ENCODE measurements at places on chromosomes 11 and 22. TPM values are rescaled to one million over a fixed set of nuclear protein-coding genes. Genes with fewer than 3 reads are reported as not detected.

DNA sequence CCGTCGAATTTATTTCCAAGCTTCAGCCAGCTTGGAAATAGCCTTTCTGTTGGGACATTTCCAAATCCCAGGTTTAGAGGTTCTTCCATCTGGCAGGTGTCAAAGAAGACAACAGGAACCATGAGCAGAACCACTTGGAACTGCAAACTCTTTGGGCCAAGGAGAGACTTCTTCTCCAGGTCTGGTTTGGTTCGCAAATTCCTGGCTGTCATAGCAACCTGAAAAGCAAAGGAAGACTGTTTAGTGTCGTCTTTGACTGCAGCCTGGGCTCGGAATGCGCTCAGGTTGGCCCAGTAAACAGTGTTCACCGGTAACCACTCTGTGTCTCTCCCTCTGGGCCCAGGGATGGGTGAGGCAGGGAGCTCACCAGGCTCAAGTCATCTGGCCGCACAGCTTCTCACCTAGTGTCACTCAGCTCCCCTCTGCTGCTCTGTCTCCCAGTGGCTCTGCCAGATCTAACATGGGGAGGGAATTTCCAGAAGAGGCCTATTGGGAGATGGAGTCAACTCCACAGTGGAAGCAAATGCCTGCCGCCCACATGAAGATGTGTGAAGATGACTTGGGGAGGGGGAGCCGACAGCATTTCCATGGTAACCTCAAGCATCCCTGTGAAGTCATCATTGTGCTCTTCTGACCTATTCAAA, 11.9 kb upstream of the CLMP start:
- DNase-seq: no peak

GRCh38 chr11:69908511-69909220, 89.5 kb upstream of the FGF3 start:
- no peak for DNase-seq

GRCh38 chr11:114026355-114026754, 33.2 kb upstream of the ZBTB16 start:
- DNase-seq: no peak

DNA sequence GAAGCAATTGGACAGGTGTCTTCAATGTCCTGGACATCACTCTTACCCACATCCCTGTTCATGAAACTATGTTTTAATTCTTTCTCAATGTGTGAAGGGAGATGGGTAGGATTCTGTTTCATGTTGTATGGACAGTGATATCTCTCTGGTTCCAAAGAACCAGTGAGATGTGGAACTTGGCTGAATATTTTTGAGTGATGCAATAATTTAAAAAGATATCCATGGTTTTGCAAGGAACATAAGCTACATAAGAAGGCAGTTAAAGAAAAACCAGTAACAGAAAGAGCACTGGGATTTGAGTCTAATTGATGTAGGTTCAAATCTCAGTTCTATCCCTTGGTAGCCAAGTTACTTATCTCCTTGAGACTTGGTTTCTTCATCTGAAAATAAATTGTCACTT, 7.7 kb upstream of the ELF5 start:
- no peak for DNase-seq

GRCh38 chr11:68117853-68118470, 3.2 kb downstream of the CHKA start:
- no peak for DNase-seq

DNA sequence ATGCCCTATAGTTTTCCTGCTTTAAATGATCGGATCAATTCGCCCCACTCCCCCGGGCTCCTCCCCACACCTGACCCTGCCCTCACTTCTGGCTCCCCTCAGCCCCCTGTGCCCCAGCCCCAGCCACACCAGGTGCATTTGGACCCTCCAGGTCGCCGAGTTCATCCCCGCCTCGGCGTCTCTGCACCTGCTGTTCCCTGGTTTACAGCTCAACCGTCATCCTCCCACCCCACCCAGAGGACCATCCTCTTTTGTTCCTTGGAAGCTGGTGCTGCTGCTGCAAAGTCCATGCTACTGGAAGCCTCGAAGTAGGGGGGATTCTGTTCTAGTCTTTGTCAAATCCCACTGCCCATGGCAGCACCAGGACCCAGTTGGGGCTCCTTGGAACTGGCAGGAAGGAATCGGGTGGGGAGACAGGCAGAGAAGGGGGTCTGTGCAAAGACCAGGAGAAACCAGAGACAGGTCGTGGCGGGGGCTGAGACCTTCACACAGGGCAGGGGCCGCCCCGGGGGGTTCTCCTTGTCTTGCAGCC, 4.5 kb upstream of the MUC5B start:
- DNase-seq: no peak

C11orf21 gene
- not detected for total RNA-seq

THRSP gene
- total RNA-seq: not detected

YPEL4 gene
- 0.41 TPM for total RNA-seq

CCDC116 gene
- total RNA-seq: 0.35 TPM

OR6A2 gene
- 0.19 TPM for total RNA-seq

APOL6 gene
- total RNA-seq: 10.7 TPM

CARNS1 gene
- total RNA-seq: 0.18 TPM

Data from glomerular endothelial cell (primary cell).